ENCODE measurements at places on chromosomes 4 and X. TPM values are rescaled to one million over a fixed set of nuclear protein-coding genes. Genes with fewer than 3 reads are reported as not detected.

- no peak overlapping the region for H3K4me3 ChIP-seq
- H3K4me1 ChIP-seq: no peaks in the 10 kb centered on the region
- H3K36me3 ChIP-seq: no peaks in the 10 kb centered on the region
- no peak overlapping the region for H3K27ac ChIP-seq
Measured at GRCh38 chrX:133984857-133985163, 584 bp downstream of the GPC3 start.

GRCh38 chrX:149881081-149881711, at the start of gene MAGEA8:
MAGEA8 (plus strand) TSS chrX:149881183; CDS start chrX:149884273, 3,090 bp downstream.
- H3K36me3 ChIP-seq: no peaks in the 10 kb centered on the region
- no peaks in the 10 kb centered on the region for H3K4me1 ChIP-seq
- no peak within 1 kb of the TSS for H3K27ac ChIP-seq

DNA sequence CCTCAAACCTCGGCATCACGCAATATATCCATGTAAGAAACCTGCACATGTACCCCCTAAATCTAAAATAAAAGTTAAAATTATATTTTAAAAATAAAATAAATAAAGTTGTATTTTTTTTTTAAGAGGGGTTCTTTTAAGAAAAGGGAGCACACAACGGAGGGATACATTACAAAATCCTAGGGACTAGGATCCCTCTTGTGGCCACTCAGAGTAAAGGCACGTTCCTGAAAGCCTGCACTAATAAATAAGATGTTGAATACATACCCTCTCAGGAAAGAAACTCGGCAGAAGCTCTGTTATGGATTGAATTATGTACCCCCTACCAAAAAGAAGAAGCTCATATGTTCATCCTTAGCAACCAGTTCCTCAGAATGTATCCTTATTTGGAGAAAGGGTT, 50.9 kb upstream of the PRDX4 start:
- no peaks in the 10 kb centered on the region for H3K36me3 ChIP-seq
- no peak overlapping the region for H3K27ac ChIP-seq
- no peak for DNase-seq
- no peaks in the 10 kb centered on the region for H3K27me3 ChIP-seq
- H3K4me1 ChIP-seq: no peaks in the 10 kb centered on the region

DNA sequence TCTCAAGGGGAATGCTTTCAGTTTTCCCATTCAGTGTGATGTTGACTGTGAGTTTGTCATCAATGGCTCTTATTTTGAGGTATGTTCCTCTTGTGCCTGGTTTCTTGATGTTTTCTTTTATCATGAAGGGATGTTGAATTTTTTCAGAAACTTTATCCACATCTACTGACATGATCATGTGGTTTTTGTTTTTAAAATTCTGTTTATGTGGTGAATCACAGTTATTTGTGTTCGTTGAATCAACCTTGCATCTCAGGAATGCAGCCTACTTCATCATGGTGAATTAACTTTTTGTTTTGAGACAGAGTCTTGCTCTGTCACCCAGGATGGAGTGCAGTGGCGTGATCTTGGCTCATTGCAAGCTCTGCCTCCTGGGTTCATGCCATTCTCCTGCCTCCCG, 263.1 kb upstream of the KLF3 start:
- H3K27me3 ChIP-seq: no peaks in the 10 kb centered on the region
- H3K27ac ChIP-seq: no peak overlapping the region
- no peak overlapping the region for H3K4me3 ChIP-seq

GRCh38 chr4:151356510-151356909, 31.1 kb upstream of the SH3D19 start:
- no peak overlapping the region for H3K4me3 ChIP-seq
- H3K4me1 ChIP-seq: peaks cover 3% of the 10 kb centered on the region
- H3K36me3 ChIP-seq: no peaks in the 10 kb centered on the region
- no peak for DNase-seq
- no peaks in the 10 kb centered on the region for H3K27me3 ChIP-seq

DNA sequence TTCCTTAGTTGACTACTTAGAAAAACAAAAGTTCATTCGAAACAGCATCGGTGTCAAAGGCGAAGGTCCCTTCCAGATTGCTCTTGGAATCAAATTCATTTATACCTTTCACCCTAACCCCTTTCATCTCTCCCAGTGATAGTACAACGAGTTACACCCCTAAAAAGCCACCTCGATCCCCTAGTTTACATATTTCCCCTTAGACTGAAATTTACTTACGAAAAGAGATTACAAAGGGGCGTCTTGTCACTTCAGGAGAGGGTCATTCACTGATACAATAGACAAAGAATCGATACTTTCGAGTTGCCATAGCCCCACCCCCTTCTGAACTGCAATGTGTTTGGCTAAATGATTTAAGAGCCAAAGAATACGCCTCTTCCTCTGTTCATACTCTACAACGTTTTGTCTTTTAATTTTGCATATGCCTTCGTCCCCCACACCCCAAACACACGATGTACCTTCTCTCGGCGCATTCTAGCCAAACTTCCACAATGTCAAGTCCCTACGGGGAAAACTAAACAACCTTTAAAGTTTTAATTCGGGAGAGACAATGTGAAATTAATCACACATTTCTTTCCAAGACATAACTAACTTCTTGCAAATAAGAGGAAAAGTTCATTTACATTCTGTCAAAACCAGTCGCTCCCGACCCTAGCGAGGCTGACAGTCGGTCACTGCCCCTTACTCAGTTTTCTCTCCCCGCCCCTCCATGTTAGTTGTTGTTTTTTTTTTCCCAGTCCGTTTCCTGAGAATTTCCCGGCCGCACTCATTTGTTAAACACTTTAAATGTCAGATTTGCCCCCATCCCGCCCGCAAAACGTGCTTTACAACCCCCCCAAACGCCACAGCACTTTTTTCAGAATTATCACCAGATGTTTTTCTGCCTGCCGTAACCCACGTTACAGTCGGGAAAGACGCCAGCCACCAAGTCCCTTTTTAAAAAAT, 88.6 kb downstream of the HPRT1 start:
- no peaks in the 10 kb centered on the region for H3K36me3 ChIP-seq
- no peak overlapping the region for H3K27ac ChIP-seq
- no peak for DNase-seq
- no peaks in the 10 kb centered on the region for H3K4me1 ChIP-seq
- peak overlapping the region; percentile 29 for H3K4me3 ChIP-seq

GRCh38 chr4:57371671-57372070, 261.5 kb upstream of the IGFBP7 start:
- H3K4me1 ChIP-seq: no peaks in the 10 kb centered on the region
- no peaks in the 10 kb centered on the region for H3K27me3 ChIP-seq
- no peak overlapping the region for H3K27ac ChIP-seq
- no peaks in the 10 kb centered on the region for H3K36me3 ChIP-seq

DNA sequence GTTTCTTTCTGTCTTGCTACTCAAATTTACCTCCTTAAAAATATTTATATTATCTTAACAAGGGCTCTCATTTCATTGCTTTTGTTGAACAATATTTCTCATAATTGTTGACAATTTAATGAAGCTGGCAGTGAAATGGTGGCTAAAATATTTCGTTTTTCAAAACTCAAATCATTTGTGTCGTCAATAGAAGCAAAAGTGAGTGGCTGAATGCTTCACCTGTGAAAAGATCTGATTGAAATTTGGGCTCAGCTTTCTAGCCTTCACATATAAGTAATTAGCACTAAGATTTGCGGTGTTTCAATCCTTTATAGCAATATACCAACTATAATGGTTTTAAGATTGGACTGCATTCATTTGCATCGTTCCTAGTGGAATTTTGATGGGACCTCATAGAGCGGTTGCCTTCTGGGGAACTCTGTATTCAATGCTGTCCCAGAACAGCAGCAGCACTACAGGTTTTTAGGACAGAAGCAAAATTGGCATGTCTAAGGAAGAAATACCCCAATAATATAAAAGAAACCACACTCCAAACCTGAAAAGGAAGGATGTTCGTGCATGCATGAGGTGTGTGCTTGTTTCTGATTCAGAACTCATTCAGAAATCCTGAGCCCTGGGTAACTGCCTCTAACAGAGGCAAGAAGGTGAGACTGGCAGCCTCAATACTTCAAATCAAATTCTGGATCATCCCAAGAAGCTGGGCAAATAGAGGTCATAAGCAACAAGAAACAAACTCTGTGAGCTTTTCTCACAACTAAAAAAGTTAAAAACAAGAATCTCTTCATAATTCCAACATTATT, 2.5 kb downstream of the CXCL1 start:
- H3K27me3 ChIP-seq: no peaks in the 10 kb centered on the region
- no peak overlapping the region for H3K4me3 ChIP-seq
- H3K27ac ChIP-seq: no peak overlapping the region

DNA sequence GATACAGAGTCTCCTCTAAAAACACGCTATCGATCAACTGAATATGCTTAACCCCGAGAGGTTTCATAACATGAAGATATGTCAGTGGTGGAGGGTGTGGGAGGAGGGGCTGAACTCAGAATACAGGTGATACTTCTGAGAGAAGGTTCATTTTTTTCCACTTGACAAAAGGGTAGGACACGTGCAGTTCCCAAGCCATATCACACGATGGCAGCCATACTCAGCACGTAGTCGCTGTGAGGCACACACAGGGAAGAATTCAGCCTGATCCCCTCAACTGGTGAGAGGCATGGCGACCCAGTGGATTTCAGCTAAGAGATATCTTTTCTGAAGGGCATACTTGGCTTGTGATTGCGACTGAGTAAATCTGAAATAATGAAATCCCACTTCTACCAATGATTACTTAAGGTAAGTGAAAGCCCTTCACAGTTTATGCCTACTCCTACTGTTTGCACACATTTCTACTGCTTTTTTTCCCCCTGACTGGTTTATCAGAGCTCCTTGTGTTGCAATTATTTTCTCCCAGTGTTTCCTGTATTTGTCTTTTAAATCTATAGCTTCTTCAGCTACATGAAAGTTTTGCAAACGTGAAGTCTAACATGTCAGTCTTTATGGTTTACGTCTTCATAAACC, 133.1 kb downstream of the CORIN start:
- H3K27me3 ChIP-seq: no peaks in the 10 kb centered on the region
- no peaks in the 10 kb centered on the region for H3K4me1 ChIP-seq
- H3K27ac ChIP-seq: no peak overlapping the region
- no peaks in the 10 kb centered on the region for H3K36me3 ChIP-seq
- H3K4me3 ChIP-seq: no peak overlapping the region

DNA sequence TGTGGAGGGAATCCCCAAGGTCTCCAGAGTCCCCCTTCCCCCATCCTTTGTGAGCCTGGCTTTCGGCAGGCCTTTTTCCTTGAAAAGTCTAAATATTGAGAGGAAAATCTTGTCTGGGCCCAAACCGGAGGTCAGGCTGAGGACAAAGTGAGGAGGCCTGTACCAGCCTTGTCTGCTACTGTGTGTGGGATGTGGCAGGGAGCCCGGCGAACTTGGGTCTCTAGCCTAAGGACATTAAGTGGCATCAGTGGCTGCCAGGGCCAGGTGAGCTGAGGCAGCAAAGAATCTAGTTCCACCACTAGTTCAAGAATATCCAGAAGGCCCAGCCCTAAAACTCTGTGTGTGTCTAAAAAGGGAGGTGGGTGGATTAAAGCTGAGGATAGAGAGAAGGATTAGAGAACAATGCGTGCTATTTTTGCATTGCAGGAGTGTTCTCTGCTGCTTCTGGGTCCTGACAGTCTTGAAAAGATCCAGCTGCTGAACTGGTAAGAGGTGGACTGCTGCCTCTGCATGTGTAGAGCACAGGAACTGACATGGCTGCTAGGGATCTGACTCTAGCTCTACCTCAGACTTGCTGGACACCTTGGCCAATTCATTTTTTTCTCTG, 1.2 kb upstream of the AMER1 start:
- H3K27ac ChIP-seq: peak overlapping the region; percentile 94
- H3K4me3 ChIP-seq: peak overlapping the region; percentile 56

GRCh38 chr4:4614925-4615678, 73.3 kb upstream of the STX18 start:
- no peak overlapping the region for H3K27ac ChIP-seq
- H3K4me1 ChIP-seq: no peaks in the 10 kb centered on the region
- no peak for DNase-seq
- no peak overlapping the region for H3K4me3 ChIP-seq
- H3K36me3 ChIP-seq: no peaks in the 10 kb centered on the region
- no peaks in the 10 kb centered on the region for H3K27me3 ChIP-seq

- no peak for DNase-seq
- no peaks in the 10 kb centered on the region for H3K27me3 ChIP-seq
- H3K27ac ChIP-seq: no peak overlapping the region
- H3K36me3 ChIP-seq: no peaks in the 10 kb centered on the region
Measured at GRCh38 chrX:118928151-118928550, 46.3 kb upstream of the LONRF3 start.

- DNase-seq: no peak
- no peaks in the 10 kb centered on the region for H3K4me1 ChIP-seq
- H3K36me3 ChIP-seq: no peaks in the 10 kb centered on the region
- no peaks in the 10 kb centered on the region for H3K27me3 ChIP-seq
- no peak overlapping the region for H3K4me3 ChIP-seq
Measured at GRCh38 chr4:93605163-93605562, 223.4 kb upstream of the ATOH1 start.

DNA sequence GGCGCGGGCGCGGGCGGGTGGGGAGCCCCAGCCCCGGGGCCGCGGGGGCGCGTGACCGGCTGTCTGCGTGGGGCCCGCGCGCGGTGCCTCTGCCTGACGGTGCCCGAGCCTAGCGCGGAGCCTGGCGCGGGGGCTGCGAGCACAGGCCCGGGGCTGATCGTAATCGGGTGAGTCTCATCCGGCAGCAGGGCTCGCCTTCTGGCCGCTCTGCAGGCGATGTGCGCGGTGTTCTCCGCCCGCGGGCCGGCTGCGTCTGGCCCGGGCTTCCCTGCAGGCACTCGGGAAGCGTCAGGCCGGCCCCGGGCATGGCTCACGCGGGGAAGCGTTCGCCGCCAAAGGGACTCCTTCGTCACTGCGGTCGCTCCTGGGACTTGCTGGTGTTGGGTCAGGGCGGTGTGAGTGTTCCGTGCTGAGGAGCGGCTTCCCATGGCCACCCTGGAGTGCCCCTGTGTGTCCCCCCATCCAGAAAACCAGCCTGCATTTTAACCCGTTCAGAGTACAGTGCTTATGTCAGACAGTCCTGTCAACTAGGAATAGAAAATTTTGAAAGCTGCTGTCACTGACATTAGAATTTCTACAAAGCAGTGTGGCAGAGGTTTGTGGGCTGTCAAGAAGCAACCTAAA, 40.6 kb downstream of the FAM149A start:
- no peaks in the 10 kb centered on the region for H3K36me3 ChIP-seq
- H3K27ac ChIP-seq: peak overlapping the region; percentile 45
- peak; percentile 32 for DNase-seq
- no peaks in the 10 kb centered on the region for H3K27me3 ChIP-seq

- H3K27ac ChIP-seq: no peak overlapping the region
- H3K27me3 ChIP-seq: no peaks in the 10 kb centered on the region
- no peak for DNase-seq
- no peaks in the 10 kb centered on the region for H3K4me1 ChIP-seq
Measured at GRCh38 chr4:165191348-165191656, 16.1 kb upstream of the KLHL2 start.

GRCh38 chr4:87985097-87985886, 9.8 kb downstream of the SPP1 start:
- no peaks in the 10 kb centered on the region for H3K4me1 ChIP-seq
- H3K4me3 ChIP-seq: no peak overlapping the region
- no peaks in the 10 kb centered on the region for H3K27me3 ChIP-seq
- H3K27ac ChIP-seq: no peak overlapping the region
- peak; percentile 43 for DNase-seq
- H3K36me3 ChIP-seq: no peaks in the 10 kb centered on the region

The TMEM154 gene
- total RNA-seq: 1.5 TPM

The DMD gene
- total RNA-seq: 24.5 TPM

The NUDT10 gene
- total RNA-seq: 0.32 TPM

The PAGE4 gene
- not detected for total RNA-seq

The SGCB gene
- 35.4 TPM for total RNA-seq

The GPR50 gene
- total RNA-seq: not detected

The MAGEA11 gene
- total RNA-seq: not detected
